ENCODE measurements at places on chromosomes 3 and 15.
A peak's percentile ranks its signal among the peaks of the same experiment; 100 is the strongest.

DNA sequence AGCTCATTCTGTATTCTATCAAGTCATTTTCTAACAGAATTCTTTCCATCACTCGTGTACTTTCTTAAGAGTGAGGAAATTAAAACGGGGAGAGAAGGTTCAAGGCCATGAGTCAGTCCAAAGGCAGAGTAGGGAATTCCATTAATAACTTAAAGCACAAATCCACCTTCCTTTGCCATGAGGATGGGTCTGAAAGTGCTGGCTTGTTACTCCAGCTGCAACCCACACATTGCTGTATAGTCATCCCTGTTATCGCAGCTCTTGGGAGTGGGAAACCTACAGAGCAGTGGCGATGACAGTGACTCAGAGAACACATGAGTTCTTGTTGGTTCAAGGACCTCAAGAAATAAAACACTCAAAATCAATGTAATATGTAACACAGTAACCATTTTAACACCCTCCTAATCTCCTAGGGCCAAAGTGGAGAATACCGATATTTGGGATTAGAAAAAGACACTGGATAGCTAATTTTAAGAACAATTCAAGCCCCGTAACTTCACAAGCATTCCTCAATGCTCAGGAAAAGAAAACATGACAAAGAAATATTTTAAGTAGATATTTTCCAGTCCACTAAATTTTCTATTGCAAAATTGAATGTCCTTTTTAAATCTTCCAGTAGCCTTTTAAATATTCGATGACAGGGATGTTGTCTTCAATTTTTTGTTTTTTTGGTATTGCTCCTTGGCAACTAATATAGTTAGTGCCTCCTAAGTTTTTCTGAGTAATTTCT is 179.9 kb upstream of the THBS1 start:
- no peak for DNase-seq

- DNase-seq, result no peak
These were observed 171.8 kb downstream of the FEZF2 start for GRCh38 chr3:62201438-62202035.

GRCh38 chr3:64166584-64167162 is 58.6 kb downstream of the PRICKLE2 start:
- no peak for DNase-seq

- DNase-seq, result no peak
These were observed 71.6 kb downstream of the EPHB3 start for GRCh38 chr3:184633237-184633579.

GRCh38 chr15:43845421-43845820 is 18.6 kb downstream of the WDR76 start:
- DNase-seq, result no peak

DNA sequence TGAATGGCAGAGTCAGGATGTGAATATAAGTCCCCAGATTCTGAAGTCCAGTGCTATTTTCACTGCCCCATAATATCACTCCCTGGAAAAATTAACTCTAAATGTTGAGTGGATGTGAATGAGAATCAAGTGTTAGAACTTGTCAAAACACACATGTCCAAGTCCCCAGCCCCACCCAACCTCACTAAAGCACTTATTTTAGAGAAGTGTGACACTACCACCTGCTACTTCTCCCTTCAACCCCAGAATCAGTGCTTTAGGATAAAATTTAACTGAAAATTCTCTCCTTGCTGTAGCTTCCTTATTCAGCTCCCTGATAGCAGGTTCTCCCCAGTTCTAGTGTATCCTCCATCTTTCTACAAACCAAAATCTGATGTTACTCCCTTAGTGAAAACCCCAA is 35.8 kb downstream of the HERC1 start:
- no peak for DNase-seq

GRCh38 chr3:172021164-172021563 is 18.2 kb upstream of the FNDC3B start:
- DNase-seq, result no peak

DNA sequence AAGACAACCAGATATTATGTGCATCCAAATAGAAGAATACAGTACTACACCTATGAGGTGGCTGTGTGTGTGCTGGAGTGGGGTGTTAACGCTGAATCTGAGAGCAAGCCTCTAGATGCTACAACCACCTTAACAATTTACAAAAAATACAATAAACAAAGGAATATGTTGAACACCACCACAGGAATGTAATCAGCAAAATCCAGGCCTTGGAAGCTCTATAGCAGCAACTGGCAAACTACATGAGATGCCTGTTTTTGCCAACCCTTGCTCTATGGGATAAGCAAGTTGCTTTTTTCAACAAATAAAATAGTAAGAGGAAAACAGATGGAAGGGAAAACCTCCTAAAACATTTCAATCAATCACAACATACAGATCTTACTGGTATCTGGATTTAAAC is 23.9 kb downstream of the SLTM start:
- no peak for DNase-seq

- peak; percentile 50 for DNase-seq
These were observed 101.2 kb upstream of the ETV5 start for GRCh38 chr3:186209810-186210752.

DNA sequence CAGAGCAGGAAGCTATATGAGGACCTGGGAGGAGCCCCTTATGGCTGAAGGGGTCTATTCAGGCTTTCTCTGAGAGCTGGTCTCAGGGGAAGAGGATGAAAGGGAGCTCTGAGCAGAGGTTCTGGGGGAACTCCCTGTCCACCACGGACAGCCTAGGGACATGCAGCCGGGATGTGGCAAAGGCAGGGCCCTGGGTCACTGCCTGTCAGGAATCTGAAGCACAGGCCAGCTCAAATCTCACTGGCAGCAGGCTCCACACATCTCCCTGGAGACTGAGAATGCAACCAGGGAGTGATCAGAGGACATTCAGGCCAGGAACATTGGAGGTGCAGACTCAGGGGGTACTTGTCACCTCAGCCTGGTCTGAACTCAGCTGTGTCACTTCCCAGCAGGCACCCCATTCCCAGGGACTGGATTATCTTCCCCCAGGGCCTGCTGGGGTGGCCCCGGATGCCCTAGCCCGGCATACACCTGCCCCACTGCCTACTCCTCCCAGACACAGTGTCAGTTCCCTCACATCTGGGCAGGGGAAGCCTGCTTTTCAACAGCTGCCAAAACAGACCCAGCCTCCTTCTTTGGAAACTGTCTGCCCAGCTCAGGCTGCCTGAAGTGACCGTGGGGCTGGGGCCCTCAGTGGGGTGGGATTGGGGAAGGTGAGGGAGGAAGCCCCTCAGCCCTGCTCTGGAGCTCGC is 18.3 kb upstream of the SEMA3F start:
- DNase-seq, result no peak

DNA sequence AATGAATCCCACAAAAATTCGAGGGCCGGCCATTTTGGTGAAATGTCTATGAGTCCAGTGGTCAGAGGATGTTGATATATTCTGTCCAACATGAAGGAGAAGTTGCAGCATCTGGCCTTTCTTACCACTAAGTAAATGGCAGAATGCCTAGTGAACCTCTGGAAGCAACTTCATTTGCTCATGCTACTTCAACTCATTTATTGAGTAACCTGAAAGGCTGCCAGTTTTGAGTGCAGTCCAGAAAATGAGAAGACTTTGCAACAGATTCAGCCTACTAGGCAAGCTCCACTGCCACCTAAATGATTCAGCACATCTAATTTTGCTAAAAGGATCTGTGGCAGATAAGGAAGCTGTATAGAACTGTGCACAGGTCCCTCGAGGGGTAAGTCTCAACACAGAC is 265.0 kb downstream of the OPA1 start:
- DNase-seq, result no peak

GRCh38 chr15:100738614-100739013 is 136.2 kb downstream of the ASB7 start:
- no peak for DNase-seq

GRCh38 chr15:68407141-68407885 is 24.6 kb downstream of the ITGA11 start:
- DNase-seq, result no peak

- no peak for DNase-seq
These were observed 515.2 kb downstream of the RSL24D1 start for GRCh38 chr15:54681584-54681983.

DNA sequence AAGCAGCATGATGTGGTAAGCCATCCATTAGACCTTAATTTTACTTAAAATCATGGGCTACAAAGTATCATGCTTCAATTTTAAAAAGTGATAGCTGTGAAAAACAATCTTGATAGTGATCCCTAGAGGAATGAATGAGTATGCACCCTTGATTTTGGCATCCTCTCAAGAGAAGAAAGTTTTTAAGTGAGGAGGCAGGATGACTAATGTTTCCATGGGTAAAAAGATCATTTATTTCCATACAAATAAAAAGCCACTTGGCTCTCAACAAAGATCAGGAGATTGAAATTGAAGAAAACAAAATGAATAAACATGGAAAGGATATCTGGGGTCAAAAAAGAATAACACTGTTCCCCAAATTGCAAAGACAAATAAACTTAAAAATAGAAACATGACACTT is 305.4 kb downstream of the MEX3B start:
- DNase-seq, result no peak

GRCh38 chr15:68023307-68024101 is 30.6 kb upstream of the PIAS1 start:
- no peak for DNase-seq

DNA sequence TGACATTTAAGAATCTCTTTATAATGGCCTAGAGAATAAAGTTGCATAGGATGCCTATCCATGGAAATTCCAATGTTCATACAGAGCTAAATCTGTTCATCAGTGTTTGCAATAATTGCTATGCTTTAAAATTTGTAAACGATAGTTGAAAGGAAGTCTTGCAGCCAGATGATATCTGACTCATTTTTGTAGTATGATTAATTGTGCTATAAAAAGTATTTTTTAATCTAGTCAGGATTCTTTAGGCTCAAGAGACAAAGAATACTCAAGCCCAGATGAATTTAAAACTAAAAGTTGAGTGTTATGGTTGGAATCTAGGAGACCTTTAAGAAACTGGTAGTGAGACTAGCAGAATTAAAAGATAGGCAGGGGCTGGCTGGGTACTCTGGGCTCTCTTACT is 50.5 kb downstream of the SUCNR1 start:
- DNase-seq, result no peak

- DNase-seq, result no peak
These were observed 2.3 kb downstream of the LRRC28 start for GRCh38 chr15:99253381-99254090.

GRCh38 chr3:18389108-18389733 is 35.9 kb downstream of the SATB1 start:
- peak; percentile 2 for DNase-seq

DNA sequence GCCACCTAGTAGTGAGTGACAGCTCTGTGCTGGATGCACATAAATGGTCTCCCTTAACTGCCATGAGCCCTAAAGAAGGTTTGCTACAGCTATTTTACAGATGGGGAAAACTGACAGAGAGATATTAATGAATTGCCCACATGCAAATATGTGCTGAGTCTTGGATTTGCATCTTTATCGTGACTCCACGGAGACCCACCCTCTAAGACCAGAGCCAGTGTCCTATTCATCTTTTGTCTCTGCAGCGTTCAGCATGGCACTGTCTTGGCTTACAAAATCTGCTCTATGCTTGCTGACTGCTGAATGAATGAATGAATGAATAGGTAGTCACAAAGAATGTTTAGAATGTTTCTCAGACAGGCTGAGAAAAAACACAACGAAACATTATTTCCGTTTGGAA is 48.3 kb downstream of the BTD start:
- DNase-seq, result no peak

GRCh38 chr3:11346416-11346815 is 74.2 kb downstream of the ATG7 start:
- no peak for DNase-seq

DNA sequence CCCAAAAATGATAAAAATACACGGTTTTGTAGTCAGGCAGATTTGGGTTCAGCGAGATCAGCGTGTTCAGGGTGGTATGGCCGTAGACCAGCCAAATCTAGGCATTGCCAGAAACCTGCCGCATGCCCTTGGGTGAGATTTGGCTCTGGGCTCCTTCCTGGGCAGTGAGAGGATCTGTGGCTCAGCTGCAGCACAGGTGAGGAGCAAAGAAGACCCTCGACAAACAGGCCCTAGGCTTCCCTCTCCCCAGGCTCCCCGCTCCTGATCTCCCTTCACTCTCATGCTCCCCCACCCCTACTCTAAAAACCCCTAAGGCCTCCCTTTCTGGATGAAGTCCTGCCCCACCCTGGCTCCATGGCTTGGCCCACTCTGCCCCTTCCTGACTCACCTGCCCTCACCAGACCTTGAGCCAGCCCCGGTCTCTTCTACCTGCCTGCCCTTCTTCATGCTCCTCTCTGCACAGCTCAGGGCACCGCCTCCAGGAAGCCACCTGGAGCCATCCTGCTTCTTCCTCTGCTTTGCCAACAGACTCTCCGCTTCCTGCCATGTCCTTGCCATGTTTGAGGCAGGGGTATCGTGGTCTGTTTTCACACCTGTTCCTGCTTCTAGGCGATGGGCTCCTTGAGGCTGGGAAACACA is 88.1 kb downstream of the CORO2B start:
- no peak for DNase-seq

DNA sequence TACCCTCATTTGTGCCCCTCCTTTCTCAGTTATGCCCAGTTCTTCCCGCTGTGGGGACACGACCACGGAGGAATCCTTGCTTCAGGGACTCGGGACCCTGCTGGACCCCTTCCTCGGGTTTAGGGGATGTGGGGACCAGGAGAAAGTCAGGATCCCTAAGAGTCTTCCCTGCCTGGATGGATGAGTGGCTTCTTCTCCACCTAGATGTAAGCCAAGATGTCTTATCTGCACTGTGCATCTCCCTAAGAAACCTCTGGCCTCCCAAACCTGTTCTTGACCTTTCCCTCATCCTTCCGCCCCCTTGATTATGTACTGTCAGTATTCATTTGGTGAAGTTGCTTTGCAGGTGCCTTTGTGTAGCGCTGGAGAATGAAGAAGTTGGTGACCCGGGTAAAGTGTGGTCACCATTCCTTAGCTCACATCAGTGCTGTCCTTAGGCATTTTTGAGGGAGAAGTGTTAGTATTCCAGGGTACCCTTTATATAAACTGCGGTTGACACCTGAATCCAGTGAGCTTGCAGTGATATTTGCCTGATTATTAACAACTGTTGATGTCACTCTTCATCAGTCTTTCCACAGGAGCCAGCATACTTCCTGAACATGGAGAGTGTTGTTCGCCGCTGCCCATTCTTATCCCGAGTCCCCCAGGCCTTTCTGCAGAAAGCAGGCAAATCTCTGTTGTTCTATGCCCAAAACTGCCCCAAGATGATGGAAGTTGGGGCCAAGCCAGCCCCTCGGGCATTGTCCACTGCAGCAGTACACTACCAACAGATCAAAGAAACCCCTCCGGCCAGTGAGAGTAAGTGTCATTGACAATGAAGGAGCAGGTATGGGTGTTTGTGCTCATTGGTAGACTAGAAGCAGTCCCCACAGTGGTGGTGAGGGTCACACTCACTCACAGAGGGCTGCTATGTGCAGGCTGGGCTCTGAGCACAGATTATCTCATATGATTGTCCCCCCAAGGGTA is 966 bp downstream of the ALAS1 start:
- DNase-seq, result no peak

GRCh38 chr15:91128016-91128415 is 28.0 kb downstream of the SV2B start:
- no peak for DNase-seq

DNA sequence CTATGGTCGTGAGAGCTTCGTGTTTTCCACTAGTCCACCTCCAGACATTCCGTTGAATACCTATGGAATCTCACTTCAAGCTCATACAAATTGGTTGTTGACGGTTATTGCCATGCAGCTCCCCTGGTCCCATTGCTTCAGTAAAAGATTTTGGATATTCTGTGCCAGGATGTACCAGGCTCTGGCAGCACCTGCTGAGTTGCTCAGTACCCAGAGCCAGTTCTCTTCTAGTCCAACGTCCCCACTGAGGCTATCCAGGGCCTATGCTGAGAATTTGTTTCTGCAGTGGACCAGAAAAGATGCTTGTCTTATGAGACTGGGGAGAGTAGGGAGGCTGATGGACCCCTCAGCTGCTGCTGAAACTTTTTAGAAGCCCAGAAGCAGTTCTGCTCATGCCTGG is 278.9 kb downstream of the FEZF2 start:
- DNase-seq, result no peak

GRCh38 chr15:69577397-69577796 is 124.8 kb downstream of the RPLP1 start:
- no peak for DNase-seq

Measured in amniotic stem cell (primary cell).